ENCODE measurements at places on chromosomes 3 and 15.

- DNase-seq, result peak; percentile 62
Measured at GRCh38 chr3:117553461-117553860, 843.9 kb downstream of the TUSC7 start.

DNA sequence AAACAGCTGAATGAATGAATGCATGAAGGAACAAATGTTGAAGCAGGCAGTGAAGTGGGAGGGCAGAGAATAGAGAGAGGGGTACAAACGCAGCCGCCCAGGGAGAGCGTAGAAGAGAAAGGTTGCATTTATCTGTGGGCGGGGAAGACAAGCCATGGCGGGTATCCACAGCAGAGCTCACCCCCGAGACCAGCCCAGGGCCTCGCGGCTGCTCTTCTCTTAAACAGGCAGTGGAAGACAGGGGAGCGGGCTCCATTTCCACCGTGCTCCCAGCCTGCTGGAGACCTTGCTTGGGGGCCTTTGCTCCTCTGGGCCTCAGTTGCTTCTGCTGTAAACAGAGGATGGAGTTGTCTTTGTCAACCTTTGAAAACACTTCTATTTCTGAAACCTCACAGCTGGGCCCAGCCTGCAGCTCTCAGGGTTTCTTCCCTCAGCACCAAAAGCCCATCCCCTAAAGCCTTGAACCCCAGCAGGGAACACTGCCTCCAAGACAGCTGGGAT, 259.5 kb downstream of the UACA start:
- DNase-seq, result no peak

DNA sequence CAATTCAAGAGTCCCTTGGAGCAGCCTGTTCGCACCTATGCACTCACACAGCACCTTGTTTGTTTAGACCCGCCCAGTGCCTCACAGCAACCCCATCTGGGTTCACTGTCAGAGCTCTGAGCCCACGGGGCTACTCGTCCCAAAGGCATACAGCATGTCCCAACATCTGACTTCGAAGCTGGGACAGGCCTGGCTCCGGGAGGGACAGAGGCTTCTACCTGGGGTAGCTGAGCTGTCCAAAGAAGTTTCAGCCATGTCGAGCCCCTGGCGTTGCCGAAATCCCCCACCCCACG, 28.6 kb upstream of the CYP11A1 start:
- DNase-seq, result no peak

GRCh38 chr15:23708332-23708731, 21.2 kb upstream of the NDN start:
- DNase-seq, result no peak

DNA sequence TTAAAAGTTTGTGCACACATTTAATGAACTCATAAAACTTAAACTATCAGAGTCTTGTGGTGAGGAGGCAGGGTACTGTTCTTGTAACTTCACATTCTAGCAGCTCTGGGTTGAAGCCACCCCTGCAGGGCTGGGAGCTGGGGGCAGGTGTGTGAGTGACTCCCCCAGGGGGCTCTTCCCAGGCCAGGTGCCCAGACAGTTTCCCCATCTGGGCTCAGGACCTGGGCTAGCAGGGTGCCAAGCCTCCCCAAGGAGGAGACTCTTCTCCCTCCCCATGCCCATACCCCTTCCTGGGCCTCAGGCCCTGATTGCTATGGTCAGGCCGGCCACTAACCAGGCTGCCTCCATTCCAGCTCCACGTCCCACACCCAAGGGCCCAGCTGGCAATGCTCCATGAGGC, 22.0 kb upstream of the CHCHD6 start:
- DNase-seq, result no peak

DNA sequence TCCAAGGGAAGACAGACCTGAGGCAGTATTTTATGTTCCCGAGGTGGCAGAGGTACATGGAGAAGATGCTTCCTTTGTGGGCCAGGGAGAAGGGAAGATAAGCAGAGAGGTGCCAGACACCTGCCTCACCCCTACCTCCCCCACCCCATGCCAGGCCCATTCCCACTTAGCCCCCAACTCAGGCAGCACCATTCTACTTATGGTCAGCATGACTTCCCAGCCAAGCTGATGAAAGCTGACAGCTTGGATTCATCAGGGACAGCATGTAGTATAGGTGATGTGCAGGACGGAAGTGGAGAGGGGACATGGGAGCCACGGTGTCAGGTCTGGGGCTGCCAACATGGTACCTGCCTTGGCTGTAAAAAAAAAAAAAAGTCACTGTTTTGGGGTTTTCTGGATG, 57.5 kb upstream of the CSPG4 start:
- no peak for DNase-seq

DNA sequence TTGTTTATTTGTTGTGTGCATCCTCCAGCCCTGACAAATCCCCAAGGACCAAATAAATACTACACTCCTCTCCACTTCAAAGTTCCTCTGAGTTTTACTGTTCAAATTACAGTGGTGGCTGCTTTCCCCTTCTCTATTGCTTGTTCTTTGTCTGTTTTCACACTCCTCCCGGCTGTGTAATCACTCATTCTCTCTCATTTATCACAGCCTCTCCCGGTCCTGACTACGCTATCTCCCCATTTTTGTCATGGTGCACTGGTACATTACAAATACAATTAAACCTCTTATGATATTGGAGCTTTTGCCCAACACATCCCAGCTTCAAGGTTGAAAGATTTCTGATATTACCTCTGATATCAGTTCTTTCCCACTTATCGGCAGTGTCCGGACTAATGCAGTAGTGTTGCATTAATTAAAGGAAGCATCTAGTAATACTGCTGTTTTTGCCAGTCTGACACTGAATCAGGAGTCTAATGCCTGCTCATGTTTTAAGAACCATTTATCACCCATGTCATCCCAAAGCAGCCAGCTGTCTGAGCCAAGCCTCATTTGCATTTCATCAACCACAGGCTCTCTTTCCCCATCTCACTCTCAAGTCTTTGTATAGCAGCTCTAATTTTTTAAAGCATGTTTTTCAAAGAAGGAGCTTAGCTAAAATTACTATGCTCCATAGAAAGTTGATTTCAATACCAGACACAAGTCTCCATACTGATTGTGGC, 740.5 kb downstream of the ROBO2 start:
- no peak for DNase-seq

DNA sequence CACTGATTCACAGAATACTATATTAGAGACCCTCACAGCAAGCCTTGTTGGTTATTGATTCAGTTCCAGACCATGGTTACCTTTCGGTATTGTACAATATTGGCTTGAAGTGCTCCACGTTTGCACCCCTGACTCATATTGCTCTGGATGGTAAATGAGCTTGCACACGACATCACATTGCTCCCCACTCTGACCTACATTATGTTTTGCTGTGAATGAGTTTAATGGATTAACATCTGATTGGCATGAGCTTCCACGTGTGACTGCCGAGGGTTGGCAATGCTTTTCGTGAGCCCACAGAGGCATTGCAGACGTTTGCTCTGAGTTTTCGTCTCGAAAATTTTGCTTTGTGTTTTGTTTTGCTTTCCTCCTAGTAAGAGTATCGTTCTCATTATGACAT, 225.8 kb upstream of the ICE2 start:
- DNase-seq, result no peak

DNA sequence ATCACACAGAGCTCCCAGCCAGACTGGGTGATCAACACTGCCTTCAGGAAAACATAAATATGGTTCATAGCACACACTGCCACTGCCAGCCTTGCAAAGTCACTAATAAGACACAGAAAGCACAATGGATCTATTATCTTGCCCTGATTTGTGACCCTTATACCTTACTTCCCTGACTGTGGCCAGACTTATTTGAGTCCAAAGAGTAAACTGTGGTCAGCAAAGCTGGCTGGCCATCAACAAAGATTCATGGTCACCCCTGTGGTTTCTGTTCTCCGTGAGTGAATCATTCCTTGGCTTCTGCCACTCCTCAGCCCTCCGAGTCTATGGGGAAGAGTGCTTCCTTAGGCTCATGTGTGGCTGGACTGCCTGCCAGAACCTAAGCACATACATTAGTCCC, 437.7 kb downstream of the RAP2B start:
- DNase-seq, result peak; percentile 70

DNA sequence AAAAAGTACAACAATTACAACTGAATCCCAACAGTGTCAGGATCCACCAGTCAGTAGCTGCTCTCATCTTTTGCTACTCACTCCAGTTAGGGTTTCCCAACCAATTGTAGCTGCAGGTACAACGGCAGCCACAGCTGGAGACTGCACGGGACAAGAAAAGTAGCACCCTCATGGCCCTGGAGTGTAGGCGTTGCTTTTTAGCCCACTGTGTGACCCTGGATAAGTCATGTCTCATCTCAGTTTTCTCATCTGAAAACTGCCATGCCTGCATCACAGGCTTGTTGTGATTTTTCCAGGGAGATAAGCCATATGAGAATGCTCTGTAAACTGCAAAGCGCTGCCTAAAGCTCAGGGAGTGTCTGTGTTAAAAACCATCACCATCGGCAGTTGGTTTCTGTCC, 535.6 kb upstream of the IL12A start:
- no peak for DNase-seq

Measured in EL (cell line).